ENCODE measurements at places on chromosomes 2 and 18. TPM values are rescaled to one million over a fixed set of nuclear protein-coding genes. Genes with fewer than 3 reads are reported as not detected.

DNA sequence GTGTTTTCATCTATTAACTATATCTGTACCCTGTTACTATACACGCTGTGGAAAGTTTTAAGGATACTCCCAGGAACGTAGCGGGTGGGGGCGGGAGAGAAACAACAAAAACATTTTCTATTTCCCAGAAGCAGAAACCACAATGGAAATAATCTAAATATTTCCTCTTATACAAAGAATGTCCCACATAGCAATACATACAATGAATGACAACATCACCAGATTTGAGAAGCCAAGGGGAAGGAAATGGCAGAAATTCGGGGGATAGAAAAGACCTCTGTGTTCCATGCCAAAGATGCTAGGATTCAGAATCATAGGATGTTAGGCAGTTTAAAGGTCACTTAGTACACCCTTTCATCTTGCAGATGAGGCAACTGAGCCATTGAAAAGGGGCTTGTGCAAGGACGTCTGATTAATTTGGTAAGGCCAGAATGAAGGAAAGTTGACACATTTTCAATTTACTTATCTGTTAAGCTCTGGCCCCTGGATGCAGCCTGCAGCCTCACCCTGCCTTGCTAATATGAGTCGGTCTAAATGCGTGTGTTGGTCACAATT lies 41.1 kb upstream of the SCYGR1 start:
- no peak for DNase-seq

Gene CPLX4
- total RNA-seq = not detected

GRCh38 chr18:46660957-46661749 lies 4.1 kb upstream of the LOXHD1 start:
- DNase-seq = no peak

Gene KHK
- total RNA-seq = 4.9 TPM

- no peak for DNase-seq
These were observed 41.8 kb upstream of the CDC42EP3 start for GRCh38 chr2:37713258-37713700.

Gene TP53I3
- total RNA-seq = 44.3 TPM

Gene EN1
- total RNA-seq = not detected

Gene SLC40A1
- total RNA-seq = 169 TPM

- no peak for DNase-seq
These were observed 121.8 kb downstream of the MAIP1 start for GRCh38 chr2:200077210-200077650.

Gene YWHAQ
- 191 TPM for total RNA-seq

- DNase-seq = no peak
These were observed 57.5 kb downstream of the PAX3 start for GRCh38 chr2:222241128-222241870.

- no peak for DNase-seq
These were observed 152.8 kb downstream of the BCL11A start for GRCh38 chr2:60400462-60401246.

Data from upper lobe of right lung (tissue), 1 donor.